ENCODE measurements at places on chromosomes 6 and 20.
A peak's percentile ranks its signal among the peaks of the same experiment; 100 is the strongest.

DNA sequence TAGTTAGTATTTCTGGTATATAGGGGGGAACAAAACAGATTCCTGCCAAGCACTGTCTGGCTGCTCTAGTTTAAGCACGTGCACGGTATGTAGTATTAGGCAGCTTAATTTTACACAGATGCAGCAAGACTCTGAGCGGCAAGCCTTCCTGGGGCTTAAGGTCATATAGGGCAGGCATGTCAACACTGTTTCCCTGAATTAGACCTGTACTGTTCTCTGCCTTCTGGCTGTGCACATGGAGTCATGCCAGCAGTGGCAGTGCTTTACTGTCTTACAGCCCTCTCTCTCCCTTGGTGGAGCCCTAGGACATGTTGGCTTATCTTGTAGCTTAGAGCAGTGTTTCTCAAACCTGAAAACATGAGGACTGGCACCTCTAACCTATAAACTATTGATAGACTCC is 56.6 kb downstream of the PHF20 start:
- DNase-seq, result no peak

- DNase-seq, result no peak
Observed at GRCh38 chr6:25138934-25139415, 140.2 kb upstream of the CARMIL1 start.

DNA sequence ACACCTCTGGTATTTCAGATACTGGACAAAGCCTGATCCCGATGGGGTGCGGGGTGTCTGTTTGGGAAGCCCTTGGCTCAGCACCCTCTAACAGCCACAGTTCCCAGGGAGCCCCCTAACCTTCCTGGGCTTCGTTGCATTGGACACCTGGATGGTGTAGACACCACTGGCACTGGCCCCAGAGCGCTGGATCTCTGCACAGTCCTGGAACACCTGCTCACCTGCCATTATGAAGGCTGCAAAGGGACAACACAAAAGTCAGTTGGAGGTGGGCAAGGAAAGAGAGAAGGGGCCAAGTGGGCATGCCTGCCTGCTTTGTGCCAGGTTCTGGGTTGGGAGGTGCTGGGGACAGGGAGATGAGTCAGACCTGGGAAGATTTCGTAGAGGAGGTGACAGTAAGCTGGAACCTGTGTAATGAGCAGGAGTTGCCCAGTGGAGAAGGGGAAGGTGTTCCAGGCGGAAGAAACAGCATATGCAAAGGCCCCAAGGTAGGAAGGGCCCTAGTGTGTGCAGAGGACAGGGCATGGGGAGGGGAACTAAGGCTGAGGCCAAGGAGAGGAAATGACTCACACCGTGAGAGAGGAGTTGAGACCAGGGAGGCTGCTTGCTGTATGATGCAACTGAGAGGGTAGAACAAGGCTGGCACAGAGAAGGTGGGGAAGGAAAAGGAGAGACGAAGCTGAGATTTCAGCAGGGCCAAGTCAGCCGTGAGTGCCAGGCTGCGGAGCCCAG is 34.9 kb downstream of the ANGPT4 start:
- DNase-seq, result no peak

GRCh38 chr6:143064951-143065683 is 4.4 kb downstream of the AIG1 start:
- no peak for DNase-seq

- DNase-seq, result no peak
Observed at GRCh38 chr6:150584065-150584464, 15.6 kb upstream of the PLEKHG1 start.

DNA sequence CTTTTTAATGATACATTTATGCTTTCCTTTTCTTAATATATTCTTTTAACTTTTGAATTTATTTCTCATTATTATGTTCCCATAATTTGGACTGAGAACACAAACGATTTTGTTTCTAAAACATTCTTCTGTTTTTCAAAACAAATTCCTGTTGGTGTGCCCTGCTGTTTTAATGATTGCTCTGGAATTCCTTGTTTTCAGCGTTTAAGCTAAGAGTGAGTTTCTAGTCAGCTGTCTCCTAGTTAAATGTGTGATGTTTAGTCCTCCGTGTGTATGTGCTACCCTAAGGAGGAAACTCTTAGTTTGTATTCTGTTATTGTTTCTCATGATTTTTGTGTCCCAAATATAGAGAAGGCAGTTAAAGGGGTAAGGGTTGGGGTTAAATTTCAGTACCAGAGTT is 306.1 kb upstream of the RGS17 start:
- no peak for DNase-seq

GRCh38 chr6:106253731-106254130 is 71.8 kb downstream of the ATG5 start:
- DNase-seq, result no peak

DNA sequence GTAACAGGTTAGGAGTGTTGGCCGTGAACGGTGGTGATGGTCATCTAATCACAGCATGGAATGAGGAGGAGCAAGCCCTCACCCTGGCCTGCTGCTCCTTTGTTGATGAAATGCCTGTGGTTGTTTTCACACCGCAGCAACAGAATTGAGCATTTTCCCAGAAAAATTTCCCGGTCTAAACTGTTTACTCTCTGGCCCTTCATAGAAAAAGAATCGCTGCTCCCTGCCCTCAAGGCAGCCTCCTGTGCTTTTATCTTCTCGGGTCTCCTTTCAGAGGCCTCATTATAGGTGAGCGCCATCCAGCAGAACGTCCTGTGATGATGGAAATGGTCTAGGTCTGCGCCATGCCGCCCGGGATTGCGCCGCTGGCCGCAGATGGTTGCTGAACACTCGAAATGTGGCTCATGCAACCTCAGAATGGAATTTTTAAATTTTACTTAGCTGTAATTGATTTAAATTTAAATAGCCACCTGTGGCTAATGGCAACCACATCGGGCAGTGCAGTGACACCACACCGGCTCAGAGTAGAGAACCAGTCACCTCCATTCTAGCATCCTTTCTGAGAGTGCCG is 30.2 kb downstream of the PHACTR3 start:
- DNase-seq, result no peak

DNA sequence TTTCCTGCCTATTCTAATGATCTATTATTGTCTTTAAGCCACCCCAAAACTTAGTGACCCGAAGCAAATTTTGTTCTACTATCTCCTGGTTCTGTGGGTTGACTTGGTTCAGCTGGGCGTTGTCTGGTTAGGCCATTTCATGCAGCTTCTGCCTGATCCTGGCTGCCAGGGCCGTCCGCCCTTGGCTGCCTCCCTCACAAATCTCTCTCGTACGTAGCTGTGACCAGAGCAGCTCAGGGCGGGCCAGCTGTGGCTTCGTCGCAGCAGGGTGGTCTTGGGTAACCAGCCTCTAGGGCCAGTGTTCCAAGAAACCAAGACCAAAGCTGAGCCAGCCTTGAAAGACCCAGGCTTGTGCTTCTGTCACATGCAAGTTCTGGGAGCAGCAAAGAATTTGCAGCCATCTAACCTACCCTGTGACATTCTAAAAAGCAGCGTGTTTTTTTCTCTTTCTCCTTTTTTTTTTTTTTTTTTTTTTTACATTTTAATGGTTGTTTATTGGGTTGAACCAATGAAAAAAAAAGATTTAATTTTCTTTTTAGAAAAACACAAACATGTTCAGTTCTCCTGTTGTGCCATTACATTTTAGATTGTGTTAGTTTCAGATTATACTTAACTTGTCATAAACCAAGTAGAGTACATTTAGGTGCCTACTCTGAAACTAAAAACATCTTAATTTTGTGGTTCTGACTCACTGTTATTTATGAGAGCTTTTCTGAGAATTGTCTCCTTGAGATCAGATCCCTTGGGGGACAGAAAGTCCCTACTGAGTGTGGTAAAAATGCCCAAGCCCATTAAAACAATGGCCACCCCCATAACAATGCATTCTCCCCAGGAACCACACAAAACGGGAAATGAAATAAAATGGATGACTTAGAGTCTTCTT is 83.9 kb downstream of the ZDHHC14 start:
- DNase-seq, result no peak

GRCh38 chr6:151493804-151494234 is at the start of gene CCDC170:
Gene CCDC170, plus strand, starts transcription at chr6:151494017. Its CDS starts 112 bp downstream, at chr6:151494129.
- no peak for DNase-seq

GRCh38 chr20:2750491-2751251 is 49.8 kb downstream of the CPXM1 start:
- DNase-seq, result peak; percentile 21

- DNase-seq, result no peak
Observed at GRCh38 chr6:28770732-28771131, 153.1 kb downstream of the TRIM27 start.

GRCh38 chr6:15253203-15254022 is 7.5 kb downstream of the JARID2 start:
- DNase-seq, result no peak

DNA sequence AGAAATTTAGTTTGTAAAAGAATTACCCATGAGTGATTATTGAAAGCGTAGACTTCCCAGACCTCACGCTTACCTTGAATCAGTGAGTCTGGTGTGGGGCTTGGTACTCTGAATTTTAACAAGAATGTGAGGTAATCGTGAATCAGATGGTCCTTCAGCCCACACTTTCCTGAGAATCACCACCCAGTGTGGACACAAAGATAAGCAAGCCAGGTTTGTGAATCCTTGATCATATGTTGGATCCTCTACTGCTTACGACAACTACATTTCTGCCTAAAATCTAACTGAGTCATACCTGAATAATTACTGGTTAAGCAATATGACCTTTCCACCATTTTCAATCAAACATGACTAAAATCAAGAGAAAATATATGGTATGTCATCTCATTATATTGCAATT is 589.3 kb downstream of the TFAP2A start:
- no peak for DNase-seq

- no peak for DNase-seq
Observed at GRCh38 chr6:163679753-163680152, 265.2 kb downstream of the QKI start.

- peak; percentile 21 for DNase-seq
Observed at GRCh38 chr6:51182827-51183226, 364.2 kb downstream of the TFAP2B start.

DNA sequence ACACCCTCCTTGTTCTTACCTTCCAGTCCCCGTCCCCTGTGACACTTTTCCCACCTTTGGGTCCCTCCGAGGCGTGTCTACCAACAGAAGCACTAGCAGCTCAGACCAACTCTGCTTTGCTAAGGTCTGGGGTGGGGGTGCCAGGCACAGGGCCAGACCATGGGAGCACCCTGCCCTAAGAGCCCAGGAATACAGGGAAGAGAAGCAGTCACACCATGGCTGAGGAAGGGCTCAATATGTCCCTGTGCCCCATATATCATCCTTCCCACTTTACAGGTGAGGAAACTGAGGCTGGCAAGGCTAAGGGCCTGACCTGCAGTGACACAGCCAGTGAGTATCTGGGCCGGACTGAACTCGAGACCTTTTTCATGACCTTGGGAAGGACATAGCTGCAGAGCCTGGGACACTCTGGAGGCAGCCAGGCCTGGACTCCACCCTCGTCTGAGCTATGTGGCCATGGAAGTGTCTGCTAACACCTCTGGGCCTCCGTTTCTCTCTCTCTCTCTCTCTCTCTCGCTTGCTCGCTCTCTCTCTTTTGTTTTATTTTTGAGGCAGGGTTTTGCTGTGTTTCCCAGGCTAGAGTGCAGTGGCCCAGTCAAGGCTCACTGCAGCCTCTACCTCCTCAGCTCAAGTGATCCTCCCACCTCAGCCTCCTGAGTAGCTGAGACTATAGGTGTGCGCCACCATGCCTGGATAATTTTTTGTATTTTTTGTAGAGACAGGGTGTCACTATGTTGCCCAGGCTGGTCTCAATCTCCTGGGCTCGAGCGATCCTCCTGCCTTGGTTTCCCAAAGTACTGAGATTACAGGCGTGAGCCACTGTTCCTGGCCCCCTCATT is 156.7 kb downstream of the GRM4 start:
- DNase-seq, result no peak

DNA sequence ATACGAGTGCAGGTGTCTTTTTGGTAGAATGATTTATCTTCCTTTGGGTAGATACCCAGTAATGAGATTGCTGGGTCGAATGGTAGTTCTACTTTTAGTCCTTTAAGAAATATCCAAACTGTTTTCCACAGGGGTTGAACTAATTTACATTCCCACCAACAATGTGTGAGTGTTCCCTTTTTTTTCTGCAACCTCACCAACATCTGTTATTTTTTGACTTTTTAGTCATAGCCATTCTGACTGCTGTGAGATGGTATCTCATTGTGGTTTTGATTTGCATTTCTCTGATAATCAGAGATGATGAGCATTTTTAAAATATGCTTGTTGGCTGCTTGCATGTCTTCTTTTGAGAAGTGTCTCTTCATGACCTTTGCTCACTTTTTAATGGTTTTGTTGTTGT is 1.9 kb upstream of the ZNF831 start:
- DNase-seq, result no peak

DNA sequence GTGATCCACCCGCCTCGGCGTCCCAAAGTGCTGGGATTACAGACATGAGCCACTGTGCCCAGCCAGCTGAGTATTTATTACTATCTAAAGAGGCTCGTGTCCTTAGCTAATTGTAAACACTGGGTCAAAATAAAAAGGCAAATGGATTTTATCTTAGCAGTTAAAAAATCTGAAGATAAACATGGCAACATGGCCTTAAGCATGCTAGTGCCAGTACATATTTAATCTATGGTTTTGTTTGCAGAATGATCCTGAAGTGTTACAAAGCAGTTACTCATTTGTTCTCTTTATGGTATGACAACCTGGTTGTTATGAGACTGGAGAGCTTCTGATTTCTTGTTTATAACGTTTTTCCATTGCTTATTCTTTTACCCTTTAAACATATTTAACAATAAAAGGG is 3.9 kb upstream of the KIAA0408 start:
- DNase-seq, result no peak

DNA sequence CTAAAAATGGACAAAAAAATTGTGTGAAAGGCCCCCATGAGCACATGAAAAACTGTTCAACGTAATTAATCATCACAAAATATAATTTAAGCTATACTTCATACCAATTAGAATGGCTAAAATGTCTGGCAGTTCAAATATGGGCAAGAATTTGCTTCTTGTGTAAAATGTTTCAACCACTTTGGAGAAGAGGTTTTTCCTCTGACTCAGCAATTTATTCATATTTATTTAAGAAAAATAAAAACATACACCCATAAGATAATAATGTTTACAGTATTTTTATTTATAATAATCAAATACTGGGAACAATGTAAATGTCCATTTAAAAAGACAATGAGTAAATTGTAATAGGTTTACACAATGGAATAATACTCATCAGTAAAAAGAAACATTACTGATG is 395.1 kb upstream of the KHDRBS2 start:
- no peak for DNase-seq

GRCh38 chr6:53152576-53152975 is 3.9 kb upstream of the GCM1 start:
- no peak for DNase-seq
